ENCODE measurements at places on chromosomes 2 and 18. TPM values are rescaled to one million over a fixed set of nuclear protein-coding genes. Genes with fewer than 3 reads are reported as not detected.

CDK15 gene
- total RNA-seq = not detected

G6PC2 gene
- not detected for total RNA-seq

ATL2 gene
- total RNA-seq = 113 TPM

CDCA7 gene
- 58.1 TPM for total RNA-seq

GRCh38 chr2:143909577-143910353 is 610.2 kb downstream of the ZEB2 start:
- no peaks in the 10 kb centered on the region for H3K4me1 ChIP-seq
- H3K27me3 ChIP-seq = no peaks in the 10 kb centered on the region
- no peak overlapping the region for H3K4me3 ChIP-seq
- no peak overlapping the region for H3K27ac ChIP-seq
- no peak for DNase-seq
